H1 (cell line): ENCODE measurements at places on chromosomes 7 and 10.

- DNase-seq, result no peak
- H3K4me3 ChIP-seq, result no peak overlapping the region
- H3K4me1 ChIP-seq, result no peaks in the 10 kb centered on the region
- H3K36me3 ChIP-seq, result no peaks in the 10 kb centered on the region
- no peak overlapping the region for H3K27ac ChIP-seq
Measured at GRCh38 chr10:125201108-125201524, 40.8 kb upstream of the CTBP2 start.

DNA sequence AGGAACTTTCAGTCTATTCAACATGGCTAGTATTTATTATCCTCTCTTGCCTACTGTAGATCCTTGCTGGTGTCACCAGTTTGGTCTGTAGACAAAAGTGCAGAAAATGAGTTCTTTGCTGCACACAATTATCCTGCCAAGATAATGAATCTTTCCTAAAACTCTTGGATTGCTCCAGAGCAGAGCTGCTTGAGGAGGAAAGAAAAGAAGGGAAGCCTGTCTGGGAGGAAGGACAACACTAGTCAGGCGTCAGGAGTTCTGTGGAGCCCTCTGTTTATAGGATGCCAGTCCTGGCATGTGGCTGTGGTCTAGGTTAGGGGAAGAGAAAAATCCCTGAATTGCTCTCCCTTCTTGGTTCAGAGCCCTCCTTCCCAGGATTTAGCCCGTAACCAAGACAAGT lies 430.0 kb upstream of the GALNT17 start:
- H3K27ac ChIP-seq, result no peak overlapping the region
- no peak for DNase-seq
- H3K36me3 ChIP-seq, result peaks cover 11% of the 10 kb centered on the region
- no peaks in the 10 kb centered on the region for H3K27me3 ChIP-seq
- H3K4me1 ChIP-seq, result peaks cover 57% of the 10 kb centered on the region

DNA sequence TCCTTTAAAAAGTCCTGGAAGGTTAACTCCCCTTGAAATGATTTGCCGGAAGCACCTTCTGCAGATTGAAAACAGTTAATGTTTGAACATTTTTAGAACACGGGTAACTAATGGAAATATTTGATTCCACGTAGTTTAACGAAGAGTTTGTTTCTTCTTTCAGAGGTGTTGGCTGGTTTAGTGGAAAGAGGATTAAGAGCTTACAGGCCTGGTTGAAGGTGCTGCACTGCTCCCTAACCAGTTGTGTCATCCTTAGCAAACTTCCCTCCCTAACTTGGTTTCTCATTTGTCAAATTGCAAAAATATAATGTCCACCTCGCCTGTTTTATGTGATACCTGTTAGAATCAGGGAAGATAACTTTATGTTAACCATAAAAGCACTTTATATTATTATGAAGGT lies 243.0 kb upstream of the FZD8 start:
- H3K4me1 ChIP-seq, result no peaks in the 10 kb centered on the region
- H3K36me3 ChIP-seq, result no peaks in the 10 kb centered on the region
- no peaks in the 10 kb centered on the region for H3K27me3 ChIP-seq
- H3K27ac ChIP-seq, result no peak overlapping the region
- no peak for DNase-seq

DNA sequence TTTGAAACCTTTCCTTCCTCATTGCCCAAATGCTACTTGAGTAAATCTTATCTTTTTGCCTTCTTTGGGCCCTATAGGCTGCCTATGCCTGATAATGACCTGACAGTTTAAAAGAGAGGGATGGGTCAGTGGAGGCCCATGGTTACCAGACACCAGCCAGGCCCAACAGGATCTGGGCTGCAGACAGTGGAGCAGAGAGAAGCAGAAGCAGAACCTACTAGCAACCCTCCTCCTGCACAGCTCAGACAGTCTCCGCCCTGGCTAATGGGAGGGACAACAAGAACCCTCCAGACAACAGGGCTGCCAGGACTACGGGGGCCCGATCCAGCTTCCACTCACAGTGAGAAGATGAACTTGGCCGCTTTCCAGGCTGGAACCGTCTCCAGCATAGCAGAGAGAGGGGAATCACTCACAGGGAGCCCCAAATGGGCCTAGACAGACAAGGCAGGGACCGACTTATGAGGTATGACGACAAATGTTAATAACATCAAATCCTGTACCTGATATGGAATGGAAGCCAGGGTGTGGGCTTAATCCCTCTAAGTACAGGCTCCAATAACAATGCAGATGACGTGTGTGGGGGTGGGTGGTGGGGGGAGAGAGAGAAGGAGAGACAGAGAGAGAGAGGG lies 31.7 kb upstream of the DGKI start:
- no peak for DNase-seq
- H3K4me1 ChIP-seq, result 0 out of 2 replicates have a peak, but pooled peaks cover 9% of the 10 kb centered on the region
- no peaks in the 10 kb centered on the region for H3K27me3 ChIP-seq
- H3K27ac ChIP-seq, result no peak overlapping the region

GRCh38 chr7:137970253-137970975 lies 31.5 kb downstream of the CREB3L2 start:
- no peaks in the 10 kb centered on the region for H3K36me3 ChIP-seq
- 0 out of 2 replicates have a peak, but pooled peaks cover 5% of the 10 kb centered on the region for H3K4me1 ChIP-seq
- H3K4me3 ChIP-seq, result no peak overlapping the region
- DNase-seq, result no peak
- no peaks in the 10 kb centered on the region for H3K27me3 ChIP-seq
- no peak overlapping the region for H3K27ac ChIP-seq

- no peaks in the 10 kb centered on the region for H3K27me3 ChIP-seq
- H3K27ac ChIP-seq, result no peak overlapping the region
- no peaks in the 10 kb centered on the region for H3K4me1 ChIP-seq
- no peak for DNase-seq
- H3K4me3 ChIP-seq, result no peak overlapping the region
- no peaks in the 10 kb centered on the region for H3K36me3 ChIP-seq
Measured at GRCh38 chr10:30282221-30282620, 66.9 kb downstream of the MTPAP start.

DNA sequence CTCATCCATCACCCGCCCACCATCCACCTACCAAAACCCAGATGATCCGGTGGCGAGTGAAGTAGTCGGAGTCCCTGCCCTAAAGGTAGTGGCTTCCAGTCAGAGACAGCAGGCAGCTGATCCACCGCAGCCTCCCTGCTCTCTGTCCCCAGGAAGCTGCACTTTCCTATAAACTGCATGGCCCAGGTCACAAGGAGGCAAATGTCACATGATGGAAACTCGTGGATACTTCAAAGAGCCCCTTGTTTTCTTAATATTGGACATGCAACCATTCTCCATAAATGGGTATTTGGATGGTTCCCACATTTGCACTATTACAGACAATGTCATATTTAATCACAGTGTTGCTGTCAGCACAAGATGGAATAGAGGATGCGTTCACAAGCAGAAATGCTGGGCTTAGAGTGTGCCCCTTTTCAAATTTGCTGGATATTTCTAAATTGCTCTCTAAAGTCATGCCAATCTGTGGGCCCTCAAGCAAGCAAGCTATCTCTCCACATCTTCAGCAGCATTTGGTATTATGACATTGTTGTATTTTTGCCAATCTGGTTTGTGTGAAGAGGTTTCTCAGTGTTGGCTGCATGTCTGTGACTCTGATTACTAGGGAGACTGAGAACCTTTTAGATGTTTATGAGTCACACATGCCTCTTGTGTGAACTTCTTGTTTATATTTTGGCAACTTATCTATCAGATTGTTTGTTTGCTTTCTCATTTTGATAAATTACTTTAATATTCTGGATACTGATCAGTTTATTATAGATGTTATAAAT lies 822.0 kb downstream of the TNS3 start:
- no peak overlapping the region for H3K27ac ChIP-seq
- H3K36me3 ChIP-seq, result no peaks in the 10 kb centered on the region
- H3K4me3 ChIP-seq, result no peak overlapping the region
- no peak for DNase-seq
